ENCODE measurements at places on chromosomes 5 and 9. TPM values are rescaled to one million over a fixed set of nuclear protein-coding genes. Genes with fewer than 3 reads are reported as not detected.

Gene SOWAHA
- total RNA-seq = 0.39 TPM

Gene SPEF2
- total RNA-seq = 4.6 TPM

Gene MARCOL
- total RNA-seq = not detected

Gene SPATA31C1
- not detected for total RNA-seq

Gene CDC20B
- total RNA-seq = not detected

Gene LOX
- 0.12 TPM for total RNA-seq

Gene PSAT1
- 226 TPM for total RNA-seq

Gene SNX18
- 16.0 TPM for total RNA-seq

Gene CDC14B
- 21.6 TPM for total RNA-seq

Gene PTGS1
- 3.5 TPM for total RNA-seq

Gene PKD2L2
- total RNA-seq = not detected

Gene ZNF367
- 18.1 TPM for total RNA-seq

Gene ALDH1B1
- 46.6 TPM for total RNA-seq

Gene PCDHGA11
- 0.39 TPM for total RNA-seq

Gene CCL21
- total RNA-seq = 0.74 TPM

Gene ZNF618
- total RNA-seq = 13.5 TPM

Gene GLRA1
- total RNA-seq = not detected

Gene ARSK
- 4.6 TPM for total RNA-seq

Gene HTR1A
- not detected for total RNA-seq

Gene PLPP7
- 0.37 TPM for total RNA-seq

Gene SLC45A2
- not detected for total RNA-seq

Gene PCDHB4
- total RNA-seq = not detected

Gene AIF1L
- total RNA-seq = 34.0 TPM

Gene SPINK9
- not detected for total RNA-seq

Gene SLC23A1
- total RNA-seq = not detected

Gene DMAC1
- 39.1 TPM for total RNA-seq

Gene FAT2
- 0.05 TPM for total RNA-seq

Gene ZNF454
- 0.61 TPM for total RNA-seq

Gene SERF1A
- total RNA-seq = 3.7 TPM

Gene TEX48
- total RNA-seq = not detected

Gene AQP3
- 5.5 TPM for total RNA-seq

Gene DNAH5
- total RNA-seq = 0.37 TPM

Gene TRIO
- 68.4 TPM for total RNA-seq

Gene LRRC19
- total RNA-seq = not detected

Gene KIF24
- total RNA-seq = 5.8 TPM

Gene ATP10B
- total RNA-seq = 0.07 TPM

Data from HCT116 (cell line).